ENCODE measurements at places on chromosomes 5 and 9.
A peak's percentile ranks its signal among the peaks of the same experiment; 100 is the strongest.

DNA sequence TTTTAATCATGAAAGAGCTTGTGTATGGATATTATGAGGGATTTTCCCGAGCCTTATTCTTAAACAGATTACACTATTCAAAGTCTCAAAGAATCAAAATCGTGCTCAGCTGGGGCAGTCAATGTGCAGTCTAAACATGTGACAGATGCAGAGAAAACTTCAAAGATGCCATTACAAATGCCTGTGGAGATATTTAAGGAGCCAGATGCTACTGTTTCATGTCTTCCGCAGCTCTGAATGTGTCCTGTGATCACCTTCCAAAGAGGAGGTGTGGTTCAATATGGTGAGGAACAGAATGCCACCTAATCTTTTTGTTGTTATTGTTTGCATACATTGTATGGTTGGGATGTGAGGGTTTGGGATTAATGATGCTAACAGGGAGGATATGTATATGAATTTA is 593.3 kb upstream of the ARRDC3 start:
- DNase-seq = no peak

- DNase-seq = no peak
These were observed 43.5 kb downstream of the SH3PXD2B start for GRCh38 chr5:172410662-172411483.

DNA sequence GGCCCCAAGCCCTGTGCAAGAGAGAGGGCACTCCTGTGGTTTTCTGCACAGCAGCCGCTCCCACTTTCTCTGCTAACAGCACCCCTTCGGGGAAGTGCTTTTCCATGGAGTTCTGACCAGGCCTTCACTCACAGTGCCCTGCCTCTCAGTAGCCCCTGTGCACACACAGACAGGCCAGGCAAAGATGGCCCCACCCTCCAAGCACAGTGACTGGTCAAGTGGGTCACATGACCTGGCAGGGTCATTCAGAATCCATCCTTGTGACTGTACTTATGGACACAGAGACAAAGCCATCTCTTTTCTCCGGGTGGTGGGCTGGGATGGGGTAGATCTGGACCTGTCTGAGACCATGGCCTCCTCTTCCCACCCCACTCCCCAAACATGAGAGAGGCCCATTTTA is 82.5 kb downstream of the PSD2 start:
- no peak for DNase-seq

- no peak for DNase-seq
These were observed 25.8 kb downstream of the FPGS start for GRCh38 chr9:127828262-127829031.

GRCh38 chr9:131660466-131661405 is 79.1 kb downstream of the RAPGEF1 start:
- no peak for DNase-seq

DNA sequence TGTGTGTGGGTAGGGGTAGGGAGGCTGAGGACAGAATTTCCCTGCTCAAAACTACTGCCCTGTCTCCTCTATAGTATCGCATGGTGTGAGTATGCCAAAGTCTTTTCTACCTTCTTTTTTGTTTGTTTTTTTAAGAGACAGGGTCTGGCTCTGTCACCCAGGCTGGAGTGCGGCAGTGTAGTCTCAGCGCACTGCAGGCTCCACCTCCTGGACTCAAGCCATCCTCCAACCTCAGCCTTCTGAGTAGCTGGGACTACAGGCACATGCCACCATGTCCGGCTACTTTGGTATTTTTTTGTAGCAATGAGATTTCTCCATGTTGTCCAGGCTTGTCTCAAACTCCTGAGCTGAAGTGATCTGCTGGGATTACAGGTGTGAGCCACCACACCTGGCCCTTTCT is 2.5 kb downstream of the SRP19 start:
- DNase-seq = no peak

DNA sequence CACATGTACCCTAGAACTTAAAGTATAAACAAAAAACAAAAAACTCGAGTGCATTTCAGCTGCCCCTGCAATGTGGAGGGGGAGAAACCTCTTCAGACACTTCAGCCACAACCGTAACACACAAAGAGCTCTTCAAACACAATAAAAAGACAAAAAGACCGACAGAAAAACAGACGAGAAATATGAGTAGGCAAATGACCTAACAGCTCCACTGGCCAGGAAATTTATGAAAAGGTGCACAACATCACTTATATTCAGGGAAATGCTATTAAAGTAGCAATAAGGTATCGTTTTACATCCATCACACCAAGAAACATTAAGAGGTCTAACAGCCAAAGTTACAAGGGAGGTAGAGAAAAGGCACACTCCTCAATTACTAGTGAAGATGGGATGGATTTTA is 6.2 kb downstream of the ZBED3 start:
- DNase-seq = no peak

- DNase-seq = no peak
These were observed 16.6 kb upstream of the ZDHHC11 start for GRCh38 chr5:867300-867870.

- DNase-seq = peak; percentile 60
These were observed 709 bp downstream of the WHRN start for GRCh38 chr9:114504341-114505186.

DNA sequence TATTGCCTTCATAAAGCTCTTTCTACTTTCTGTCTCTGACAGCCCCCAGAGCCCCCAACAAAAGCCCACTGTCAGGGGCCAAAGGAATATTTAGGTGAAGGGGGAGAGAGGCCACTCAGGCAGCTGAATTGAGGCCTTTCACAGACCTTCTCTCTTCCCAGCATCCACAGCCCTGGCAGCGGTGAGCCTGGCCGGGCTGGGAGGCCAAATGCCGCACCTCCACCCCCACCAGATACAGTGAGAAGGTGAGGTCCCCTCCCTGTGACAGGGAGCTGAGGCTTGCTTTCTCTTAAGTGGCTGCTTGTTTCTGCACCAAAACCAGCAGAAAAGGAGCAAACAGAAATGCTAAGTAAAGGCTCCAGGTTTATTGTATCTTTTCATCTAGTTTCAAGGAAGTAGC is 168.1 kb downstream of the ROR2 start:
- no peak for DNase-seq

DNA sequence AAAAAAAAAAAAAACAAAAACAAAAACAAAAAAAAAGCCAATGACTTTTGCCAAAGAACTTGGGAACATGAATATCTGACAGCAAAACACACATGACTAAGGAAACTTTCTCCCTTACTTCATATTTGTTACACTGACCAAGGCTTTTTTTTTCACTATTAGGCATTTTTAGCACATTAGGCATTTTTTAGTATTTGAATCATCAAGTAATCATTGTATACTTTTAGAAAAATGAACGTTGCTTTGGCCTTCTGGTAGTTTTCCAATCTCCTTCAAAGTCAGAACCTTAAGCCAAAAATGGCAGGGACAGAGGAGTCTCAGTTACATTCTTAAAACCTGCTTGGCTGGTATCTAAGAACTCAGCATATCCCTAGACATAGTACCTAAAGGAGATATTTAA is 19.3 kb downstream of the NREP start:
- no peak for DNase-seq

GRCh38 chr9:12908895-12909294 is 134.1 kb downstream of the LURAP1L start:
- no peak for DNase-seq

DNA sequence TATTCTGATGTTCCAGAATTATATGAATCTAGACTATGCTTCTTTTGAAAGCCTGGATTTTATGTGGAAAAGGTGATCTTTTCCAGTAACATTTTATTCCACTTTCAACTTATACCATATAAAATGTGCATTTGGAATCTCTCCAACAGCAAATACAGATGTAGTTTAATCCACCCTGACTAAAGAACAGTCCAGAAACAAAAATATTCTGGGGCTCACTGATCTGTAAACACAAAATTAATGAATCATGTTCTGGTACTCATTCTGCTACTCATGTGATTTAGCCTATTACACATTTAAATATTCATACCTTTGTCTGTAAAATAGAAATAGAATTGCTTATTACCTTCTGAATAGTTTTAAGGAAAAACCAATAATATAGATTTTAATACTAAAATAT is 125.8 kb downstream of the ARRDC3 start:
- no peak for DNase-seq

GRCh38 chr5:53397845-53398244 is 82.6 kb upstream of the FST start:
- no peak for DNase-seq

DNA sequence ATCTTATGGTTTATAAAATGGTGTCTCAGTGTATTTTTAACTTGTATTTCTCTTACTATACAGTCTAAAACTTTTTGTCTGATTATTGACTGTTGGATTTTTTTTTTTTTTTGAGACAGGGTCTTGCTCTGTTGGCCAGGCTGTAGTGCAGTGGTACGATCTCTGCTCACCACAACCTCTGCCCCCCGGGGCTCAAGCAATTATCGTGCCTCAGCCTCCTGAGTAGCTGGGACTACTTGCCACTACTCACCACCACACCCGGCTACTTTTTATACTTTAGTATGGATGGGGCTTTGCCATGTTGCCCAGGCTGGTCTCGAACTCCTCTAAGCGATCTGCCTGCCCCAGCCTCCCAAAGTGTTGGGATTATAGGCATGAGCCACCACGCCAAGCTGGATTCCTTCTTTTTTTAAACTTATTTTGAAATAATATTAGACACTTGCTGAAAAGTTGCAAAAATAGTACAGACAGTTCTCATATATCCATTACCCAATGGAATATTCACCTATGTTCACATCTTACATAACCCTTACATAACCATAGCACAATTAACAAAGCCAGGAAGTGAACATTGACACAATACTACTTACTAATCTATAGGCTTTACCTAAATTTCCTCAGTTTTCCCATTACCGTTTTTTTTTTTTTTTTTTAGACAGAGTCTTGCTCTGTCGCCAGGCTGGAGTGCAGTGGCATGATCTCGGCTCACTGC is 47.2 kb downstream of the STOM start:
- DNase-seq = no peak

GRCh38 chr5:7500256-7500655 is 104.3 kb downstream of the ADCY2 start:
- DNase-seq = no peak
